ENCODE measurements at places on chromosomes 4 and X.

DNA sequence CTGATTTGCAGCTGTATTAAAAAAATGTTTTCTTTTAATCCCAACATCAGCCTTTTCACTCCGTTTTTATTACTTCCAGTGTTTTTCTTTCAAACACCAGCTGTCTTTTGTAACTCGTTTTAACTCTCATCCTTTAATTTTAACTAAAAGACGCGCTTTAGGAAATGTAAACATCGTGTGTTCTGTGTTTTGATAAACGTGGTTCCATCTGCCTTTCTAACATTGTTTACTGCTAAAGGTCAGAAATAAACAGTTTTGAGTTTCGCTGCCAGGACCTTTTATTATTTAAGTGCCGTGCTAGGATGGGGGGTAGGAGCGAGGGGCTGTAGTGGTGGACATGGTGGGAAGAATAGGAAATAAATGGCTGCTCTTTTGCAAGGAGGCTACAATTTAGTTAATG lies 1.5 kb downstream of the N4BP2 start:
- DNase-seq = no peak

DNA sequence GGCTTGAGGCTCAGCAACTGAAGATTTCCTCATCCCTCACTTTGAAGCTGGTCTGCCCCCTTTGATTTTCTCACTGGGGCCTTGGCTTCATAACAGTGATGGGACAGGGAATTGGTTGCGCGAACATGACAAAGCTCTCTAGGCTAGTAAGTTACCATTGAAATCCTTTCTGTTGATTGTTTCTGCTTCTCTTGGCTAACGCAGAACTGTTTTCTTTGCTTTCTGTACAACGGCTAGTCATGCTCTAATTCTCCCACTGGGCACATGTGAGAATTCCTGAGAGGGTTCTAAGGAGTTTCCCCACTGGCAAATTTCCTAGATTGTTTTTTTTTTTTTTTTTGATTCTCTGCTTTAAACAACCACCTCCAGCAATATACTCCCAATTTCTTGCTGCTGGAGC lies 738.6 kb downstream of the PCDH7 start:
- no peak for DNase-seq

GRCh38 chrX:40938423-40938822 lies 146.8 kb upstream of the USP9X start:
- no peak for DNase-seq

GRCh38 chr4:130025701-130026100 lies 929.7 kb downstream of the C4orf33 start:
- no peak for DNase-seq

- no peak for DNase-seq
Measured at GRCh38 chr4:187586892-187587291, 408.7 kb upstream of the ZFP42 start.

DNA sequence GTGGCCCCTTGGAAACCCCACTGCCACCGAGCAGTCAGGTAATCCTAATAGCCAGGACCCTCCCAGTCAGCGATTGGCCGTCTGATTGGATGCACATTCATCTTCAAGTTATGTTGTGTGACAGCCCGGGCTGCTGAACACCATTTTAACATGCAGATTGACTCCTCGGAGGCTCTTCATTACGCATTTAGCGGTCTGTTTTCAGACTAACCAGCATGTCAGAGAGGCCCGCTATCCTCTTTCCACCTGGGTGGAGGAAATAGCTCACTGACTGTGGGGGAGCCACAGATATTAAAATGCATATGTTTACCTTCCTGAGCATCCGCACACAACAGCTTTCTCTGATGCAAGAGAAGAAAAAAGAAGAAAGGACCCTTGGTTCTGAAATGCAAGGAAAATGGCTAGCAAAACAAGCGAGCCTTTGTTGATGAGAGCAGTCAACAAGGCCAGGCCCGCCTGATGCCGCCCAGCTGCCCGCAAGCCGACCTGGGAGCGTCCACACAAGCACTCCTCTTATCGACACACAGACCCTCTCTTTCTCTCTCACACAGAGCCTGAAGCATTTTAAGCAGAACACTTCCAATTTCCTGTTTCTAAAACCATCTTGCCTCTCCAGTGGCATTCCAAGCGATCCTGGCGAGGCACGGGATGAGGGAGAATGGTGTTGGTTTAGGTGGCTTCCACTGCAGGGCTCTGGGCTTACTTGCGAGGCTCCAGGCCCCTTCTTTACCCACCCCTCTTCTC lies 118.3 kb downstream of the MGST2 start:
- DNase-seq = no peak

GRCh38 chrX:37580080-37580479 lies 8.6 kb downstream of the LANCL3 start:
- DNase-seq = no peak

DNA sequence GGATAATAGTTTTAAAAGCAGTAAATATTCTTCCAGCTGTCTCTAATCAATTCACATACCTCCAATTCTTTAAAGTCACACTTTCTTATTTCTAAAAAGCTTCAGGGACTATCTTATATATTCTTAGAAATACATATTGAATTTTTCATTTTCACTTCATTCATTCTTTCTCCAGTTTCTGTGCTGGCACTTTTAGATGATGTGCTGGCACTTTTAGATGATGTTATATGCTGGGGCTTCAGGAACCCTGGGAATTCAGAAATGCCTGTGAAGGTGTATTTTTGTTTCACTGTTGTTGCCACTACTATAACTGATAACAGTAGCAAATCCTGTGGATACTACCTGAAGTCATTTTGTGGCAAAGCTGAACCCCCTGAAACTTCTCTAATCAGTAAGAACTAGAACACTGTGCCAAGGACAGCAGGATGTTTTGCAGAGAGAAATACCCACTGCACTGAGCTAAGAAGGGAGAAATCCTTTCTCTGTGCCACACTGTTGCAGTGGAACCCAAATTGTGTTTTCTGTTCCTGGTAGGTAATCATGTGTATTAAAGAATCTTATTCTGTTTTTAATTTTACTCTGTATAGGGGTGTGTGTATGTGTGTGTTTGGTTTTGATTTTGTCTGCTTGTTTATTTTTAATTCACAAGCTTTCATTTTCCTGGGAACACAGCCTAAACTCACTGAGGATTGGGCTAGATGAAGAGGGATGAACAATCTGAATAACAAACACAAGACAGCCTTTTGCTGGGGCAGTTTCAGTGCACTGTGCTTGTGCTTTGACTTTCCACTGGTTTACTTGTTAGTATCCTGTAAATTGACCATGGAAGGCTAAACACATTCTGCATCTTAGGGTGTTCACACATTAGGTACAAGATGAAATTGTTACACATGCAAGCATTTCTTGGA lies 898.3 kb downstream of the CCSER1 start:
- no peak for DNase-seq

GRCh38 chr4:165367040-165367439 lies 11.8 kb upstream of the CPE start:
- DNase-seq = no peak

DNA sequence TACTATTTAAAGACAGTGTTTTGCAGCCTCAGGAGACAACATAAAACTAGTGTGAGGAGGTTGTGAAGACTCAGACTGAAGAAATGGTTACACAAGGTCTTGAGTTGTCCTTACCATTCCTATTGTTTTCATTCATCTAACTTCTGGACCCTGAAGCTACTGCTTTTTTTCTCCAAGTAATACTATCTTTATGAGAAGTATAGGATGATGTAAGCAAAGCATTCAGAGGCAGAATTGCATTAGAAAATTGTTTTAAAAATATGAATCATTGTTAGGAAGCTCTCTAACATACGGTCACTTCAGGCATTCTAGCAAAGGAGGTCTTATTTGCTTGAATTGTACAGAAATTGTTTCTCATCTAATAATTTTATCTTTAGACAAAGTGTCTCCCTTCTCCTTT lies 357.8 kb downstream of the TLL1 start:
- DNase-seq = no peak

- no peak for DNase-seq
Measured at GRCh38 chr4:18722748-18723191, 701.2 kb upstream of the LCORL start.

GRCh38 chr4:153676486-153676885 lies 7.6 kb upstream of the TLR2 start:
- DNase-seq = no peak

GRCh38 chr4:183287309-183287659 lies 32.8 kb downstream of the CLDN22 start:
- DNase-seq = no peak

DNA sequence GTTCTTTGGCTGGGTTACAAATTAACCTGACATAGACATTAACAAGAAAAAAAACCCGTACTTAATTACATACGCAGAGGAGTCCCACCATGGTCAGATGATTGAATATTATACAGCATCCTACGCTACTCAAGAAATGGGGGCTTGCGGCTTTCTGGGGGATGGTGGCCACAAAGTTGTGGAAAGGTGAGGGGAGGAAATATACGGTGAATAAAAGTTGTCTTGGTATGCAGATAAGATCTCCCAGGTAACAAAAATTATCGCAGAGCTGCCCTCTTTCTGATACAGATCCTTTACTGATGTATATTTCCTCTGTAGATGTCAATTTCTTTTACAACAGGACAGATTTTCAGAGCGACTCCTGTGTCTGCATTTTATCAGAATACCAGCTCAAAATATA lies 890 bp downstream of the DCAF16 start:
- no peak for DNase-seq

DNA sequence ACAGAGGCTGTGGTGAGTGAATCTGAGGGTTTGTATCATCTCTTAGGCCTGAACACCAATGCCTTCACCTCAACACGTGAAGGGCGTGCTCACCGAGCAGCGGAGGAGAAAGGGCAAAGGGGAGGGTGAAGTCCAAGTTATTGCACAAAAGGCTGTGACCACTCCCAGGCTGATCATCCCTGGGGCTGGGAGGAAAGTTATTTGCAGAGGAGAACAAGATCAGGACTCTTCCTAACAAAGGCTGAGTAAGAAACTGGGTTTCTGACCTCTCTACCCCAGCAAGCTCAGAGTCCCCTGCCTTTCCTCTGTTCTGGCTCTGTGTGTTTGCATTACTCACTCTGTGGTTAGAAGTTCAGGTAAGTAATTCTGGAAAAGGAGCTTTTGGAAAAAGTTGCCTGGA lies 366.3 kb upstream of the CXorf51A start:
- DNase-seq = no peak

DNA sequence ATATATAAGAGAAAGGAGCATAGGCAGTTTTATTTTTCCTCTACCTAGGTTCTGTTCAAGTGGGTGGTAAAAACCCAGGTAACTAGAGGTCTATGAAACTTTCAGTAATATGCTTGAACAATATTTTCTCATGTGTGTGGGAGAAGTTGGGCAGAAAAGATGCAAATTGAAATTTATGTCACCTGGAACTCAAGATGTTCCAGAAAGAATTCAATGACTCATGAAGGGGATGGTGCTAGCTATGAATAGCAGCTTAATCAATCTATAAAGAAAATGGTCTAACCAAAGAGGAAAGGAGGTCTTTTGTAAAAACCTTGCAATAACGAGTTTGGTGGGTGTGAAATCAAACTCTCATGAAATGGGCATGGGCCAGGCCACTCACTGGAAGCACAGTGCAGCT lies 263.8 kb downstream of the INPP4B start:
- DNase-seq = no peak

- no peak for DNase-seq
Measured at GRCh38 chrX:143165778-143166177, 140.1 kb downstream of the SPANXN4 start.

- DNase-seq = no peak
Measured at GRCh38 chr4:141216002-141216761, 4.5 kb upstream of the ZNF330 start.

DNA sequence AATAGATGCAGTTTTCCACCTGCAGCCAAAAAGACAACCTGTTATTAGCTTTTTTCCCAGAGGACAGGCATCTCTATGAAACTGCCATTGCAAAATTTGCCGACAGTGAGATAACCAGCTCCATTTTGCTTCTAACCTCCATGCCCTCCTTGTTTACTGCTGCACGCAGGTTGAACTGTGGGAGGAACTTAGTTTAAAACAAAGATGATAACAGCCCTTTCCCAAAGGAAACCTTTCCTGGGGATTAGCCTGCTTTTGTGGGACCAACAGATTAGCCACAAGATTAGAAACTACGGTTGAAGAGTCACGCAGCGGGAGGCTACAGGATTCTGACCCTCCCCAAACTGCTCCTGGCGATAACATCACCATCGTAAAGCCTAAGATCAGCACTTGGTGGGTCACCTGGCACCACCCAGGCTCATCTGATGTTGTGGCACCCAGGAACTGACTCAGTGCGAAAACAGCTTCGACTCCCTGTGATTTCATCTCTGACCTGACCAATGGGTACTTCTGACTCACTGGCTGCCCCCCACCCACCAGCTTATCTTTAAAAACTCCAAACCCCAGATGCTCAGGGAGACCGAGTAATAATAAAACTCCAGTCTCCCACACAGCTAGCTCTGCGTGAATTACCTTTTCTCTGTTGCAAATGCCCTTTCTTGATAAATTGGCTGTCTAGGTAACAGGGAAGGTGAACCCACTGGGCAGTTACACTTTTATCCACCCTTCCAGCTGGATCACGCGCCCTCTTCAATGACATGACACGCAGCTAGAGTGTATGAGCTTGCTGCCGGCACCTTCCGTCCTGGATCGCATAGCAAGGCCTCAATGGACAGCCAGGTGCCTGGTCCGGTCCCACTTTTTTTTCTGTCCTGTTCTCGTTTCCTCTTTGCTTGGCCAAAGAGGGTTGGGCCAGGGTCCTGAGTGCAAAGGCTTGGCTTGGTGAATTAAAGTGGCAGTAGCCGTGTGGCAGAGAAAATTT lies 27.2 kb downstream of the NOP14 start:
- DNase-seq = no peak

- peak; percentile 17 for DNase-seq
Measured at GRCh38 chr4:139419388-139419914, 34.5 kb upstream of the RAB33B start.

GRCh38 chr4:182715548-182715947 lies 201.6 kb downstream of the DCTD start:
- DNase-seq = no peak

DNA sequence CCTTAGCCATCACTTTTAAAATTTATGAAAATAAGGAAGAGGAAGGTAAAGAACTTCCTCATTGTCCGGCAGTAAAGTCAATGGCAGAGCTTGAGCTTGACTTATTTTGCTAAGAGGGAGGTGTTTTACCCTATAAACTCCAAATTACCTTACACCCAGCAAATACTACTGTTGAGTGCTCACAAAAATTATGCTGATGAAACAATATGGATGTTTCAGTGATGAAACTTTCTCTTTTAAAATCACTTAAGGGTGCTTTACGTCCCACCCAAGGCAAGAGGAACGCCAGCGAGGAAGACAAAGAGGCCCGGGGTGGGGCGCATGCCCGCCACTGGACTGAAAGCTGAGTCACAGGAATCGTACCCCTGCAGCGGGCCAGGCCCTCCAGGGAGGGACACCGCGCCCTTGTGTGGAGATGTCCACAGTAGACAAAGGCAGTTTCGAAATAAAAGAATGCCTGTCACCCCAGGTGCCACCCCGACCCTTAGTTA lies 560 bp upstream of the TMSB4X start:
- DNase-seq = no peak

GRCh38 chrX:57651169-57651919 lies 28.7 kb downstream of the NLRP2B start:
- no peak for DNase-seq

- DNase-seq = no peak
Measured at GRCh38 chrX:96389281-96390047, 295.2 kb upstream of the DIAPH2 start.

Measured in ascending aorta (tissue), 2 donors.